Activated naive CD8-positive, alpha-beta T cell treated with anti-CD3 and anti-CD28 coated beads, Interleukin-2, amount 10 ng/mL, durations not matched to agents 7 days and 5 days (primary cell): ENCODE measurements at places on chromosomes 6 and 20. TPM values are rescaled to one million over a fixed set of nuclear protein-coding genes. Genes with fewer than 3 reads are reported as not detected.

GRCh38 chr6:156840136-156840535 is 63.0 kb downstream of the ARID1B start:
- DNase-seq: no peak

DNA sequence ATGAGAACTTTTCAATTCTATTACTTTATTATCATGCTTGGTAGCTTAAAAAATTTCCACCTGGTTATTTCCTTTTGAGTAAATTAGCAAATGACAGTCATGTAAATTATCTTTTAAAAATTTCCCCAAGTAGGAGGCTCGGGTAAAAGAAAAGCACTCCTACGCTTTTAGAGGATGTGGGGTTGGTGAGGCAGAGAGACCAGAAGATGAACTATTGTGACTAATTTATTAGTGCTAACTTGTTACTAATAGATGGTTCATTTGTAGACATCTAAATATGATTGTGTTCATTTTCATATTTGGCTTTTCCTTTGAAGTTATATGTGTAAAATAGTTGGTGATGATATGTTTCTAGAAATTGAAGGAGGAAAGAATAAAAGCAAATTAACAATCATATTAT is 27.0 kb downstream of the ZNF292 start:
- DNase-seq: no peak

- no peak for DNase-seq
Observed at GRCh38 chr6:154298297-154298696, 58.3 kb downstream of the IPCEF1 start.

DNA sequence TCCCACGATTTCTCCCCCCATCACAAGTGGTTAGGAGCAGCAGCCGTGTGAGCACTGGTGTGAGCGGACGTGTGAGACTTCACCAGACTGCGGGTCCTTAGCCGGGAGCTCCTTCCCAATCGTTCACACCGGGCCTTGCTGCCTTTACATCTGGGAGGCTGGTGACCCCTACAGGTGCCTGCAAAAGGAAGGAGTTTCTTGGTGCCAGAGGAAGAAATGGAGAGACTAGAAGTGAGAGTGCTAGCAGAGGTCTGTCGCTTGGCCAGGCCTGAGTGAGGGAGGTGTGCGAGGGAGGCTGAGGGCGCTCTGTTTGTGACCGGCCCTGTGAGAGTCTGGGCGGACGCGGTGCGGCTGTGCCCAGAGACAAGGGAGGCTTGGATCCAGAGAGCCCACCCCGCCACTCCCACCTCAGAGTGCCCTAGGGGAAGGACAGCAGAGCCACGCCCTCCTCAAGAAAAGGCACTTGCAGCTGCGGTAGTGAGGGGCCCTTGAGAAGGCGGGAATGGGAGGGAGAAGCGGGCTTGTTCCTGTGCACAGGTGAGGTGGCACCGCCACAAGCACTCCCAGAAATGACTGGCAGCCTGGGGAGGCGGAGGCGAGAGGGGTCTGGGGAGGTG is 10.0 kb upstream of the ARMC2 start:
- no peak for DNase-seq

DNA sequence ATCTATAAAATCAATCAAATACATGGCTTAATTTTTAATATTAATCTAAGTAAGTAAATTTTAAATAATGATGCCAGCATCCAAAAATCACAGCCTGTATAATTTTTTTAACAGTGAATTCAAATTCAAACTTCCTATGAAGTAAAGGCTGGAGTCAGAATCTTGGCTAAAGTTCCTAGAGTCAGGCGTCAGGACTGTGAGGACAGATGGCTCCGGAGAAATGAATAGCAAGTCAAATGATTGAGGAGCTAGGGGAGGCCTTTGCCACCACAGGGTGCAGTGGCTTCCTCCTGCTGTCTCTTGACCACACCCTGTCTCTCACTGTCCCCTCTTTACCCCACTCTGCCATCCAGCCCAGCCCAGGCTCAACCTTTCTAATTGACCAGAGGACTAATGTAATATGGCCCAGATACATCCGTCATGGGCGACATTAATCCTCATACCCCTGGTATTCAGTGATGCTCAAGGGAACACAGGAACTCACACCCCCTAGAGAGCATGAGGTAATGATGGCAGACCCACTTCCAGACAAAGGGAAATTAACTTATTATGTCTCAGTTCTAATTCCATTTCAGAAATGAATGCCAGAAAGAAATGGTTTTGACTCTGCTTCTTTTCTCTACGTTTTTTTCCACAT is 53.4 kb downstream of the OPRM1 start:
- DNase-seq: no peak

GRCh38 chr6:163466839-163467390 is 52.4 kb downstream of the QKI start:
- no peak for DNase-seq

- no peak for DNase-seq
Observed at GRCh38 chr6:95357380-95358020, 219.8 kb upstream of the MANEA start.

PREX1 gene
- 142 TPM for total RNA-seq

DNA sequence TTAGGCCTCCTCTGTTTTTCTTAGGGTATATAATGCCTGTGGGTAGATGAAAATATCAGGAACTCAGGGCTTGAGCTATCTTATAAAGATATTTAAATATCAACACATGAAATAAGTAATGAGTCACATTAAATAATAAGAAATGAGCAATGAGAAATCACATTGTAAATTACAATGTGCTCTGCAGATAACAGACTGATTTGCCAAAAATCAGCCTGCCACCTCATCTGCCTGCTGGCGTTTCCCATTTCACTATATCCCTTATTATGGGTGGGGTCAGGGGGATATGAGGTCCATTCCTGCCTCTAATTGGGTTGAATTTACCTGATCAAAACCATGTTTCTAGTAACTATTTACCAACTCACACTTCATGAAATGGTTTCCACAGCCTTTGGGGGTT is 335.2 kb downstream of the CDC5L start:
- DNase-seq: no peak

DNA sequence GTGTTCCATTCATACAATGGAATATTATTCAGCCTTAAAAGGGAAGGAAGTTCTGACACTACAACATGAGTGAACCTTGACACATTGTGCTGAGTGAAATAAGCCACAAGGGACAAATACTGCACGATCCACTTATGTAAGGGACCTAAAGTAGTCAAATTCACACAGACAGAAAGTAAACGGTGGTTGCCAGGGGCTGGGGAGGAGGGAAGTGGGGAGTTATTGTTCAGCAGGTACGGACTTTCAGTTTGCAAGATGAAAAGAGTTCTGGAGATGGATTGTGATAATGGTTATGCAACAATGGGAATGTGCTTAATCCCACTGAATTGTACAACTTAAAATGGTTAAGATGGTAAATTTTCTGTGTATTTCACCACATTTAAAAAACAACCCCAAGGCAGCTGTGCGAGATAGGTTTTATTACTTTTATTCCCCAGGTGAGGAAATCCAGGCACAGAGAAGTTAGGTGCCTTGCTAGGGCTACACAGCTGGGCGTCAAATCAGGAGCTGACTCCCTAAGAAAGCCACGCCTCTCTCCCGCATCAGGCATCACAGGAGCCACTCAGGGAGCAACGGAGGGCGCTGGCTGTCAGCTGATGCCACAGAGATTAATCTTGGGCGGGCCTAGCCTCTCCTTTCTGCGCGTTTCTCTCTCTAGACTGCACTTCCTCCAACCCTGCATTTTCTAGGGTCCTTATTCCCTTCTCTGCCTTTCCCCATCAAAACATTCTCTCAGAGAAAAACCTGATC is 9.3 kb upstream of the TRAF3IP2 start:
- DNase-seq: no peak

GRCh38 chr6:141726248-141726647 is 406.5 kb upstream of the GJE1 start:
- no peak for DNase-seq

GRCh38 chr6:105651969-105652368 is 249.1 kb upstream of the PREP start:
- DNase-seq: no peak

ADGB gene
- not detected for total RNA-seq

GRCh38 chr20:60904730-60905129 is 347.3 kb upstream of the CDH4 start:
- no peak for DNase-seq

GRCh38 chr6:134882426-134883038 is 67.4 kb downstream of the ALDH8A1 start:
- DNase-seq: peak; percentile 62

NPEPL1 gene
- 41.3 TPM for total RNA-seq

TRMT11 gene
- total RNA-seq: 25.1 TPM

TXLNB gene
- total RNA-seq: 0.62 TPM

- DNase-seq: no peak
Observed at GRCh38 chr6:18136260-18136659, 13.8 kb upstream of the NHLRC1 start.

DUSP15 gene
- not detected for total RNA-seq

GRCh38 chr20:49387581-49387939 is 94.9 kb downstream of the KCNB1 start:
- no peak for DNase-seq

DNA sequence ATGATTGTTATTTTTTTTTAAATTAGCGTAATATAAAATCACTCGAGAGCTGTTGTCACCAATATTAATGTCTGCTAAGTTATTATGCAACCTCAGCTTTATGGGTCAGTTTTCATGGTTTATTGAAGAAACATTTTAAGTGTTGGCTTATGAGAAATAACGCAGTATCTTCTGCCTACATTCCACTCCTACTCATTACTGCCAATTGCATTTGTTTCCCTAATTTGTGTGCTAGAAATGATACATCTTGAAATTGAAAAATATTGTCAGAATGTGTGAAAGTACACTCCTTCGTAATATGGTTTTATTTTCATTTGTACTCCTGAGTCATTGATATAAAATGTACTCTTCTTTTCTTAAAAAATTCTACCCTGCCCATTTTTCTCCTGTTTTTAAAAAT is 333.3 kb upstream of the HSF2 start:
- no peak for DNase-seq

DNA sequence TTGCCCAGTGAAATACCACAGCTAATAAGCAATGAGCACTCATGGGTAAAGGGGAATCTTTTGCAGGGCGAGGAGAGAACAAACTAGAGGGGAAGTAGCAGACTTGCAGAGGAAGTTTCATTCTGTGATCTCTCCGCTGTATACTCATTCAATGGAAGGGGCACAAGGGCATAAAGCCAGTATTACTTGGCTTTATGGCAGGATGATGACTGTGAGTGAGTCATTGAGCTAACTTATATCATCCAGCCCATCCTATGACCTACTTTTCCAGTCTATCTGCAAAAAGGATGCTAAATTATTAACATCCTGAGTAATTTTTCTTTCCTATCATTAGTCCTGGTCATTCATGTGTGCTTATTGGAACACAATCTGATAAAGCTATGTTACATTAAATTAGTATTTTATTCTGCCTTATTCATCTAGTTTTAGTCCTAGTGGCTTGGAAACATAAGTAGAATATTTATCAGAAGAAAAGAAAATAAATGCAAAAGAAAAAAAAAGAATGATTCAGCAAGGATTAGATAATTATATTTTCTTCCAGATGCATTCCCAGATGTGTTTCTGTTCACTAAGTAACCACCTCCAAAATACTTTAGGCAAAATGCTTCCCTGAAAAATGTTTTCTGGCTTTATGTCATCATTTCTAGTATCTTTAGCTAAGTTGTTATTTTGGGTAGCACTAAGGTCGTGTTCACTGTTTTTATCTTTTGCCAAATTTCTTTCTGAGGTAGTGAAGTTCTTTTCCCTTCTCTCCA is 471.7 kb downstream of the CDKAL1 start:
- DNase-seq: no peak

SLC12A5 gene
- 1.6 TPM for total RNA-seq

DNA sequence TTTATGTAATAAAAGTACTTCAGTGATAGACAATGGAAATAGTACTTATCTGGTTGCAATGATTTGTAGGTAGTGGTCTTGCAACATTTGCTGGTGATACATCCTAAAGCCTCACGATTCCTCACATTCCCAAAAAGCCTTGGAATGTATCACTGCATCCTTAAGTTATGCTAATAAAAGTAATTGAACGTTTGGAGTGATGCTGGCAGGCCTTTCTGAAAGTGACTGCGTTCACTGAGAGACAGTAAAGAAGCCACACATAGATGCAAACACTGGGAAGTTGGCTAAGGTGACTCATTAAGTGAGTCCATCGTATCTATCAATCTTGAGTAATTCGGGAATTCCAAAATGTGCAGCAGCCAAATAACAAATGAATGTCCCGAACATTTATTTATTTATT is 444.1 kb upstream of the SOX4 start:
- DNase-seq: no peak

DNA sequence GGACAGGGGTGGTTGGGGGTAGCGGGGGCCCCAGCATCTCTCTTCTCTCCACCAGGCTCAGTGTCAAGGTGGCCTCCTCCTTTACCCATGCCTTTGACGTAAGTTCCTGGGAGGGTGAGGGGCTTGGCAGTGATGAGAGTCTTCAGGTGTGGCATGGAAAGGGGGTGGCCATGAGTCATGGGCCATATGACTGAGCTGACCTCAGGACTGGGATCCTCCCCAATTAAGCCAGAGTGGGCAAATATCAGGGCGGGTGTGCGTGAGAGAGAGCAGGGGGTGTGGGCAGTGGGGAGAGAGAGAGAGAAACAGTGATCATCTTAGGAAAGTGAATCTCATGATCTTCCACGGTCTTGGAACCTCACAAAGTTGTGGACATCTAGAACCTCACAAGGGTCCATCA is 8.2 kb upstream of the BPIFB4 start:
- DNase-seq: no peak
